ENCODE measurements at places on chromosomes 6 and 20.

DNA sequence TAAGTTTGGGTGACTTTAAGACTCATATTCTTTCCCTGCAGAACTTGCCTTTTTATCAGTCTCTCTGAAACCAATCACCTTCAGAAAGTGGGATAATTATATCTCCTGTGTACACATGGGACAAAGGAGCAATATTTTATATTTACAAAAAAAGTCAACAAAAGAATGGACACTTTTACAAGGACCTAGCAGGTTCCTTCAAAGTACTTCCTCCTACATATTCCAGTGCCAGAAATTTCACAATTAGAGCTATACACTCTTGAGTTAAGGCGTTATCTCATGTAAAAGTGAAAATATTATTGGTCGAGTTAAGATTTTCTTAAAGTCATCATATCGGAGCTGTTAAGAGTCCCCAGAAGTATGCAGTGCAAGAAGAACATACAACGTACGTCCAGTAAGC lies 98.9 kb upstream of the MAFB start:
- no peak for DNase-seq

GRCh38 chr6:77466055-77466450 lies 2.8 kb upstream of the HTR1B start:
- no peak for DNase-seq

DNA sequence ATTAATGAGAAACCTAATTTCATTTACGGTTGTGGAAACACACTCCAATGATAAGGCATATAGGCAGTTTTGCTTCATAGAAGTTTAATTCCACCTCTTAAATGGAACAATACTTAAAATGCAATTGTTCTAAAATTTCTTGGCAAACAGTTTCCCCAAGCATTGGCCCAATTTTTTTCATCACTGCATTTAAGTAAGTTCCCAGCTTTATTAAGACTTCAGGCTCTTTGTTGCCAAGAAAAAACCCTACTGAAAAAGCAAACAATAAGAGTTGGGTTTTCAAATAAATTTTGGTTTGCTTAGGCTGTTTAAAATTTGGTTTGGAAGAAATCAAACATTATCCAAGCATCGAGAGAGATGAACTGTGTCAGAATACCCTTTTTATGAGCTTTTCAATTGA lies 690.9 kb upstream of the NRSN1 start:
- no peak for DNase-seq

DNA sequence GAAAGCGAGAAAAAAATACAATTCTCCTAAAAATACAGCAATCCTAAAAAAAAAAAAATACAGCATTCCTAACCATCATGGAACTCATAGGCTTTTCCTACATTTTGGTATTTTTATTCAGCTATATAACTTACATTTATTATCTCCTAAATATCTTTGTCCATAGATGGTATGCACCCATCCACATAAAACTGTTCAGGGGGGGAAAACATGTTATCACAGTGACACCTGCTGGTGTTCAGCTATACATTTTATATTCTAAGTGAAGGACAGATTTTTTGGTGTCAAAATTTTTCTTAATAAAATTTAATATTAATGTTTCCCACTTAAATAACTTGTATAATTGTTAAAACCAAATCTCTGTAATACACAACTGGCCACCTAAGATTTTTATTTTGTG lies 58.0 kb downstream of the BLOC1S5 start:
- no peak for DNase-seq

GRCh38 chr6:1076531-1077459 lies 235.1 kb upstream of the FOXQ1 start:
- DNase-seq: no peak

Data from CD14-positive monocyte (primary cell).